ENCODE measurements at places on chromosomes 16 and 17.

DNA sequence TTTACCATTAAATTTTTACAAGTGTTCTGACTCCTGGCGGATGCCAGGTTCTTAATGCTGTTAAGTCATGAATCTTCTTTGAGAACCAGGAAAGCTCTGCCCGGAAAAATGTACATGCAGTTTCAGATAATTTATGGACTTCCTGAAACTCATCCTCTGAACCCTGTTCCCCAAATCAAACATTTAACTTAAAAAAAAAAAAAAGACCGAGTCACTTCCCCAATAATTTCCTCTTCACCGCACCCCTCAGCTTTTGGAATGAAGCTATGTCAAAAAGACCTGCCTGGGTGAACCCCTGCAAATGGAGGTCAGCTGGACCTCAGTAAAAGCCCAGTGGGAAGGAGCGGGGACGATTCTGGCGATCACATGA, 15.0 kb downstream of the ZNF232 start:
- no peak for DNase-seq

GRCh38 chr16:55876854-55877253, 1.7 kb upstream of the CES5A start:
- no peak for DNase-seq

DNA sequence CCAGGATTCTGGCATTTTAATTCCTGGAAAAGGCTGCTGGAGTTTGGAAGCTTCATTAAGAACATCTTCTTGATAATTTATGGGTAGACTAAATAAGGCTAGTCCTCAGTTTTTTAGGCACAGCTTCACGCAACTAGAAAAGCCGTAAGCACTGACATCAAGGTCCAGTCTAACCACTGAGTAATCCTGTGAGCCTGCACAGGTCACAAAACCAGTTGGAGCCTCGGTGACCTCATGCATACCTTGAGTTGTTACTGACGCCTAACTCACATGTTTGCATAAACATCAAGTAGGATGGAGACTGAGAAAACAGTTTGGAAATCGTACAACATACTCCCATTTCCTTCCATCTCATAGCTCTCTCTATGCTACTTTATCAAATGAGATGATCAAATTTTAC, 63.8 kb upstream of the RCVRN start:
- DNase-seq, result no peak

DNA sequence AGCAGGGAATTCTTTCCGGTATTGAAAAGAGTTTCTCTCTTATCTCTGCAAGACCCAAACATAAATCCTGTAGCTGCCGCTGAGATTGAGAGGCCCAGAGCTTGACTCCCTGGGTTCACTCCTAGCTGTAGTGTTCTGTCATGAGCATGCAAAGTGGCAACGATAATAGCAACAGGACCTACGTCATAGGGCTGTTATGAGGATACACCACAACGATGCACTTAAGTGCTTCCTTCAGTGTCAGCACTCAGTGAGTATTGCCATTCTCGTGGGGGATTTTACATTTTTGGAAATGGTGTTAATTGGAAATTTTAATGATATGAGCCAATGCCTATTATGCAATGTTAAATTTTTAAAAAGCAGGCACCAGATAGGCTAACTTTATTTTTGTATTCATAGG, 199.8 kb downstream of the CYLD start:
- no peak for DNase-seq

Measured in epithelial cell of proximal tubule (primary cell).